Small intestine (tissue), 16 donors: ENCODE measurements at places on chromosomes 5 and 9. TPM values are rescaled to one million over a fixed set of nuclear protein-coding genes. Genes with fewer than 3 reads are reported as not detected.

Gene ARL14EPL
- not detected for polyA plus RNA-seq

Gene C5orf52
- 1.2 TPM for polyA plus RNA-seq

GRCh38 chr5:115241881-115242642 is 20.6 kb downstream of the PGGT1B start:
- DNase-seq = peak; percentile 48

GRCh38 chr5:73363911-73364730 is 84.5 kb downstream of the FOXD1 start:
- no peak for DNase-seq

DNA sequence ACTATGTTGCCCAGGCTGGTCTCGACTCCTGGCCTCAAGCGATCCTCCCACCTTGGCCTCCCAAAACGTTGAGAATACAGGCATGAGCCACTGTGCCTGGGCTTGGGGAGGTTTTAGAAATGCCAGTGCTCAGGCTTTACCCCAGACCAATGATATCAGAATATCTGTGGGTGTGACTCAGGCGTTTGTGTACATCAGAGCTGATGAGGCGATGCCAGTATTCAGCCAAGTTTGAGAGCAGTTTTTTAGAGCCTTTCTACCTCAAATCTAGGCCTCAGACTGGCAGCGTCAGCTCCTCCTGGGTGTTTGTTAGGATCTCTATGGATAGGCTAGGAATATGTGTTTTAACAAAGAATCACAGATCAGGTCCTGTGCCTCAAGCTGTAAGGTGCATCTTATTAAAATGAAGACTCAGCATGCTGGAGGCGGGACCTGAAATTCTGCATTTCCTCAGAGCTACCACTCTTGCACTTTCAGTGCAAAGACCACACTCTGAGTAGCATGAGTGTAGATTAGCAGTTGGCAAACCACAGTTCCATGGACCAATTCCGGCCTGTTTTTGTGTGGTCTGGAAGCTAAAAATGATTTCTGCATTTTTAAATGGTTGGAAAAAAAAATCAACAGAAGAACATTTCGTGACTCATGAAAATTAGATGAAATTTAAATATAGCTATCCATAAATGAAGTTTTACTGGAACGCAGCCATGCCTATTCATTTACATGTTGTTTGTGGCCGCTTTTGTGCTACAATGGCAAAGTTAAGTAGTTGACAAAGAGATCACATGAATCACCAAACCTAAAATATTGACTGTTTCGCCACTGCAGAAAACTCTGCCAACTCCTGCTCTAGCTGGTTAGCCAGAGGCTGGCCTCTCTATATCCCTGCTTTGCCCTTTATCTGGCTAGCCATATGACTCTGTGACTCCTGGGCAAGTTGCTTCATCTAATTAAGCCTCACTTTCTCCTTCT is 92.2 kb downstream of the KLF4 start:
- DNase-seq = no peak
